ENCODE measurements at places on chromosomes 16 and 17.

DNA sequence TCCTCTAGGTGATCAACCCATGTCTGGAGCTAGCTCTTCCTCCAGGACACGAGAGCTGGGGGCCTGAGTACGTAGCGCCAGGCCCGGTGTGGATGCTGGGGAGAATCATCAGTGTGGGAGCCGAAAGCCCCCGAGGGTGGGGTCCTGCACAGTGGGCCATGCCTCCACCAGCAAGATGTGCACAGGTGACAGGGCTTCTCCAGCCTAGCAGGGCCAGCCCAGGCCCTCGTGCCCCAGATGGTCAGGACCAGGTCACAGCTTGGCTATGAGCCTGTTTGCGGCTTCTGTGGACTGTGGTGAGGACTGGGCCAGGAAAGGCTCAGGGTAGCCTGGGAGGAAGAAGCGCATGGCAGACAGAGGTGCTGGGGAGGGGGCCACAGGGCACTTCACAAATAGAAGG is 7.8 kb downstream of the MPG start:
- no peak for DNase-seq

DNA sequence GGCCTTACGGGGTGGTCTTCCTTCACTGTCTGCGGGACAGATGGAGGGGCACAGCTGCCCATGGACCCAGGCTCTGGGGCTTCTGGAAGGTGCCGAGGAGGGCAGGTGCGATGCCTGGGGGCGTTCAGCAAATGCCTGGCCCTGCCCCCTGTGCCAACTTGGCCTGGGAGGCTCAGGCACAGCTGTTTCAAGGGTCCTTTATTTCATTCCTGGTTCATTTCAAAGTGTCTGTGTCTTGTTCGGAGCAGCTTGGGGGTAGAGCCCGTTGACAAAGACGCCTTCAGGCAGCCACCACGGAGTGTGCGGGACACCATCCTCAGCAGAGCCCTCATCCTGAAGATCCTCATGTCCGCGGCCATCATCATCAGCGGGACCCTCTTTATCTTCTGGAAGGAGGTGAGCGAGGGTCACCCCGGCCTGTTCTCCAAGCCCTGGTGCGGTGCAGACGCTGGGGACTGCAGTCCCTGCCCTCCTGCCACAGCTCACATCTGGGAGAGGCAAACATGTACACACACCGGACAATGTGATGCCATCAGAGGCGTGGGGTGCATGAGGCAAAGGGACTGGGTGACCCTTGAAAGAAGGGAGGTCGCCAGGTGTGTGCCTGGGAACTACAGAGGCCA is 43.9 kb downstream of the MEAK7 start:
- DNase-seq, result no peak

DNA sequence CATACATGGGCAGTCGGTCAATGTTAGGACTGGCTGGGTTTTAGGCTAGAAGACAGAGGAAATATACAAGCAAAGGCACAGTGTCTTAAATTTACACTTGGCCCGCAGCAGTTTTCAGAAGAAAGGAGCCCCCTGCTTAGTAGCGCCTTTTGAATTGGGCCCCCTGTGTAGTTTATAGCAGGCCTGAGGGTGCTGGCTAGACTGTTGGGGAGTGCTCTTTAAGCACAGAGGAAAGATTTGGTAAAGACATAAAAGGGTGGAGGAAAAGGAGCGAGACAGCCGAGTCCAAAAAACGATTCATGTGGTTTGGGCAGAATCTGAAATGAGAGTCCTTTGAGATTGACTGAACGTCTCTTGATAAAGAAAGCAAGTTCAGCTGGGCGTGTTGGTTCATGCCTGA is 10.6 kb downstream of the RMI2 start:
- DNase-seq, result no peak

GRCh38 chr17:29037739-29038084 is 5.2 kb upstream of the PIPOX start:
- no peak for DNase-seq

DNA sequence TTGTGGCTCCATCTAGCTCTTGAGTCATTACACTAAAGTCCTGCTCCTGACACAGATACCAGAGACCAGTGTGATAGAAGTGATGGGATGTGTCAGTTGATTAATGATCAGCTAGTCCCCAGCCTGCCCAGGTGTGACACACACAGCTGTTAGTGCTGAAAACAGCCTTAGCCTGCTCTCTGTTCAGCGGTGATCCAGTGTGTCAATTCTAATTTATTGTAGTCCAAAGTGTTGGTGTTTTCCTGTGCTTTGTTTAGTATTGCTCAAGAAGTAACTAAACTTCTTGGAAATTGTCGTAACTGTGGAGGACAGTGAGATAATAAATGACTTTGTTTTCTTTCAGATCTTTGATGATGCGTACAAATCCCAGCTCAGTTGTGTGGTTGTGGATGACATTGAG is 92.3 kb downstream of the WNT3 start:
- no peak for DNase-seq

DNA sequence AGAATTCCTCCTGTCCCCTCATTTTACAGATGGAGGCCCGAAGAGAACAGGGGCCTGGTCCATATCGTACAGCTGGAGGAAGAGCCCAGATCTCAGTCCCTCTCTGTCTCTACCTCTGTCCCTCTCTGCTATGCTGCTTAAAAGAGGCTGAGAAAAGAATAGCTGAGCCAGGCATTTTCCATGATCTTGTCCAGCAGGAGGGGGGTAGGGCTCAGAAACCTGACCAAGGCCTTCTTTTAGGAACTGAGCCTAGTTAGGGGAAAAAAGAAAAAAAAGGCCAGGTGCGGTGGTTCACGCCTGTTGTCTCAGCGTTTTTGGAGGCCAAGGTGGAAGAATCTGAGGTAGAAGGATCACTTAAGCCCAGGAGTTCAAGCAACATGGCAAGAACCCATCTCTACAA is 84.2 kb downstream of the MGAT5B start:
- no peak for DNase-seq

DNA sequence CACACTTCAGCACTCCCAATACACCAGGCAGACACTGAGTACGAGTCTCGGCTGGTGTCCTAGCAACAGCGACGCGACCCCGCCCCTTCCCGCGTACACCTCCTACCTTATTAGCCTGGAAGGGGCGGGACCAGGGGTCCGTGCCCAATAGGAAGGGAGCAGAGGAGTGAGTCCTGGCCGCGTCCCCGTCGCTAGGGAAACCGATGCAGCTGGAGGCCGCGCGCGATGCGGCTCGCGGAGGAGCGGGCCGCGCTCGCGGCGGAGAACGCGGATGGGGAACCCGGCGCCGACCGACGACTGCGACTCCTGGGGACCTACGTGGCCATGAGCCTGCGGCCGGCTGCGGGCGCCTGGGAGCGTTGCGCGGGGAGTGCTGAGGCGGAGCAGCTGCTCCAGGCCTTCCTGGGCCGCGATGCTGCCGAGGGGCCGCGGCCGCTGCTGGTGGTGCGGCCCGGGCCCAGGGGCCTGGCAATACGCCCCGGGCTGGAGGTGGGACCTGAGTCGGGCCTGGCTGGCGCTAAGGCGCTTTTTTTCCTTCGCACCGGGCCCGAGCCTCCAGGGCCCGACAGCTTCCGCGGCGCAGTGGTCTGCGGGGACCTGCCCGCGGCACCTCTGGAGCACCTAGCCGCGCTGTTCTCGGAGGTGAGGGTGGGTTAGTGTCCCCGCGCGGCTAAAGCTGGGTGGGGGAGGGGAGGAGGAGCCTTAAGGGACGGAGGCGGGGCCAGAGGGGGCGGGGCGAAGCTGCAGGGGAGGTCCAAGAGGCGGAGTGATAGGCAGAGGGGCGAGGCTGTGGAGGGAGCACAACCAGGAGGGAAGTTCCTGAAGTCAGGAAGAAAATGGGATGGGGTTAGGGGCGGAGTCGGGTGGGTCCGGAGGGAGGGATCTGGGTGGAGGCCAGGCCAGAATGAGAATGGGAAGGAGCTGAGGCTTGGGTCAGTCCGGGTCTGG is at the start of gene DNAH9:
Gene DNAH9 (plus strand): TSS at position 197 of the 948 bp plus-strand sequence. CDS start 29 bp downstream, at position 226.
- peak; percentile 99 for DNase-seq

- no peak for DNase-seq
These were observed 422.7 kb upstream of the MON1B start for GRCh38 chr16:76768316-76768715.

GRCh38 chr16:84507011-84507982 is 2.8 kb upstream of the MEAK7 start:
- no peak for DNase-seq

DNA sequence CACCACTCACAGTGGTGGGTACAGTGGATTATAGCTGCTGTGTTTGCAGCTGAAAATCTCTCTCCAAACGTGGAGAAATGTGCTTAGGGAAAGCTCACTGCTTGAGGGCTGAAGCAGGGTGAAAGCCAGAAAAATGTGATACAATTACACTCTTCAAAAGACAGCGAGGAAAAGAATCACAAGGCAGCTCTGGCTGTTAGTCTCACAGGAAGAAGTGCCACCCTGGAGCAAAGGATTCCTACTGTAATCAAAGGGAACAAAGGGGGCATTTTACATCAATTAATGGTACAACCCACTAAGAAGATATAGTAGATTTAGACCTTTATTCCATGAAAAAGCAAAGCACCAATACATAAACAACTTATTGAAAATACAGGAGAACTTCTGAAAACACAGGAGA is 48.1 kb upstream of the IRX5 start:
- no peak for DNase-seq

DNA sequence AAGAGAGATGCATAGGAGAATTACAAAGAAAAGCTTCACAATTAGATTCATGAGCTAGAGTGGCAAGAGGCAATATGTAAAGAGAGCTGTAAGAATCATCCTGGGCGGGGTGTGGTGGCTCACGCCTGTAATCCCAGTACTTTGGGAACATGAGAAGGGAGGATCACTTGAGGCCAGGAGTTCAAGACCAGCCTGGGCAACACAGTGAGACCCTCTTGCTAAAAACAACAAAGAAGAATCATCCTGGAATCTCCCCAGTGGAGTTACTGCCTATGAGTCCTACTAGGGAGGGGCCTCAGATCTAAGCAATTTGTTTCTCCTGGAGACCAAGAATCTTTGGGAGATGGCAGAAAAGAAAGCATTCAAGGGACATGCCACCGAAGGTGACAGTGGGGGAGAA is 119.1 kb downstream of the HIC1 start:
- DNase-seq, result no peak

DNA sequence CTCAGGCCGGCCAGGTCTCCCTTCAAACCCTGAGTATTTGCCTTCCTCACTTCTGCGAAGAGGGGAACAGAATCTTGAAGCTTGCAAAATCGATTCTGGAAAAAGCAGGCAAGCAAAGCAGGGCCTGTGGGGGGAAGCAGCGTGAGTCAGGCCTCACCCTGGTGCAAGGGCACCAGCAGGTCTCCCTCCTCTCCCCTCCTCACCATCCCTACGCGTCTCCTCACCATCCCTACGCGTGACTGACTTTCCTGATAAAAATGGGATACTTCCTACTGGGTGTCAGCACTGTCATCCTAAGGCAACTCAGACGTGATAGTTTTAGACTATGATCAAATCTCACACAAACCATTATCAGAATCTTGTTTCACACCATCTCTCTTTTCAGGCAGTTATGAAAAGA is 12.1 kb downstream of the CMTM3 start:
- DNase-seq, result no peak

DNA sequence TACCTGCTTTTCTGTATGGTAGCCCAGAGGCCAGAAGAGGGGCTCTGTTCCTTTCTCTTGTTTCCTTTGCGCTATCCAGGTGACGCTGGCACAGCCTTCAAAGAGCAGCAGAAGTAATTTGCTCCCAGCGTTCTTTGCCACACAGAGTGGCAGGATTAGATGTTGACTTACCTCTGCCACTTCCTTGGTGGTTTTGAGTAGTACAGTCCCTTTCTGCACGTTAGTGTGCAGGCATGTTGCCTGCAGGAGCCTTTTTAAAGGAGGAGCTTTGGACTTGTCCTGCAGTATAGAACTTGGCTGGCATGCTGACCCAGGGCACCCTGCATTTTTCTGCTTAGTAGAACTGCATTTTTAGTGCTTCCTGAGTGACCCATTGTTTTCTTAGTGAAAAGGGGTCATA is at the start of gene ABCC11:
Gene ABCC11 (minus strand): TSS at position 229 of the 400 bp plus-strand sequence. CDS start 15,618 bp downstream, outside the sequence.
- no peak for DNase-seq

DNA sequence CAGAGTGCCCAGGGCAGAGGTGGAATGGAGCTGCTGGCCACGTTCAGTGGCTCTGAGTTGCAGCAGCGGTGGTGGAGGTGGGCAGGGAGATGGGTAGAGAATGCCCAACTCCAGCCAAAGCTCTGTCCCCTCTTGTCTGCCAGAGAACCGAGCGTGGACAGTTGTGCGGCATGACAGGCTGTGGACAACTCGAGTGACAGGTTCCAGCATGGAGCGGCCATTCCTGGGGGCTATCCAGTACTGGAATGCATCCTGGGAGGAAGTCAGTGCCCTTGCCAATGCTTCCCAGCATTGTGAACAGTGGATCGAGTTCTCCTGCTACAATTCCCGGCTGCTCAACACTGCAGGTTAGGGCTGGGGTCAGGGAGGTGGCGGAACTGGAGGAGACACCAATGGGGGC is 8.3 kb downstream of the CNTNAP1 start:
- no peak for DNase-seq

DNA sequence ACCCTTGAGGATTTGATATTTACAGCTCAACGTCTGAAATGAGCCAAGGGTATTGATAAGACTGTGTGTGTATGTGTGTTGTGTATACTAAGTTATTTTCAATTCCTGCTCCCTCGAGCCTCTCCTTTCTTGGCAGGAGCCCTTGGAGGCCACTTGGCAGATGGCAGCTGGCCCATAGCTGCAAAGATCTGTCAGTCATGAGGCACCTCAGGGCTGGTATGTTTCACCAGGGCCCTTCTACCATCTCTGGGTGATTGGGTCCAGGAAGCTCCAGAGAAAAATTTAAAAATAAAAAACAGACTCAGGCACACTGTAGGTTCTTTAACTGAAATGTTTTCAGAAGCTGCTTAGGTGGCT is 355.7 kb downstream of the HAPSTR1 start:
- no peak for DNase-seq

GRCh38 chr16:28915181-28915580 is 9.9 kb downstream of the RABEP2 start:
- DNase-seq, result no peak

GRCh38 chr17:2202996-2203575 is 100.5 kb downstream of the SMG6 start:
- peak; percentile 75 for DNase-seq

GRCh38 chr17:81428121-81428515 is 32.9 kb downstream of the BAHCC1 start:
- DNase-seq, result no peak

DNA sequence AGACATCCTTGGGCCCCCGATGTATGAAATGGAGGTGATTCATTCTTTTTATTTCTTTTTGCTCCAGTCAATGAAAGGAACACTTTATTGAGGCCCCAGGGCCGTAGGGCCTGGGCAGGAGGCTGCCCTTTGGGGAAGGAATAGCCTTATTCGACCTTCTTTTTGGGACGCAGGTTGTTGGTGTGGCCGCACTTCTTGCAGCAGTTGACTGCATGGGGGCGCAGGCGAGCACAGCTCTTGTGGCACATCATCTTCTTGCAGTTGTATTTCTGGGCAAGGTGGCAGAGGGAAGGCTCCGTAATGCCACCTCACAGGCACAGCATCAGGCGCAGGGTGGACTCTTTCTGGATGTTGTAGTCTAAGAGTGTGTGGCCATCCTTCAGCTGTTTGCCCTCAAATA is 50.9 kb downstream of the SIAH1 start:
- no peak for DNase-seq
